ENCODE measurements at places on chromosomes 16 and 17.
A peak's percentile ranks its signal among the peaks of the same experiment; 100 is the strongest.

GRCh38 chr16:57634171-57634570 is 5.7 kb downstream of the ADGRG1 start:
- DNase-seq: no peak

GRCh38 chr17:53472586-53472985 is 350.1 kb upstream of the KIF2B start:
- DNase-seq: no peak

DNA sequence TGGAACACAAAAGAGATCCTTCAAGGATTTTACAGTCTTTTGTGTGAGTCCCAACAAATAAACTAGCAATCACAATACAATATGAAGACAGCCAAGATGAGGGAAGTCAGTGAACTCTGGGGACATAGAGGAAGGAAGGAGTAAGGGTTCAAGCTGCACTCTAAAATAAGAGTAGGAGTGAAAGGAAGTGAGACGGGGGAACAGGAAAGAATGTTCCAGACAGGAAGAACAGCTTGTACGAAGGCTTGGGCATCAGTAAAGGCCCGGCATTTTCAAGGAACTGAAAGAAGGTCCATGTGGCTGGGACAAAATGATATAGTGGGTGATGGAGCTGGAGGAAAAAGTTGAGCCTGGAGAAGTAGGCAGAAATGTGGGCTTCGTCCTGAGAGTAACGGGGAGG is 4.5 kb downstream of the CCL17 start:
- DNase-seq: no peak

GRCh38 chr17:33200587-33200986 is 92.5 kb downstream of the ASIC2 start:
- no peak for DNase-seq

DNA sequence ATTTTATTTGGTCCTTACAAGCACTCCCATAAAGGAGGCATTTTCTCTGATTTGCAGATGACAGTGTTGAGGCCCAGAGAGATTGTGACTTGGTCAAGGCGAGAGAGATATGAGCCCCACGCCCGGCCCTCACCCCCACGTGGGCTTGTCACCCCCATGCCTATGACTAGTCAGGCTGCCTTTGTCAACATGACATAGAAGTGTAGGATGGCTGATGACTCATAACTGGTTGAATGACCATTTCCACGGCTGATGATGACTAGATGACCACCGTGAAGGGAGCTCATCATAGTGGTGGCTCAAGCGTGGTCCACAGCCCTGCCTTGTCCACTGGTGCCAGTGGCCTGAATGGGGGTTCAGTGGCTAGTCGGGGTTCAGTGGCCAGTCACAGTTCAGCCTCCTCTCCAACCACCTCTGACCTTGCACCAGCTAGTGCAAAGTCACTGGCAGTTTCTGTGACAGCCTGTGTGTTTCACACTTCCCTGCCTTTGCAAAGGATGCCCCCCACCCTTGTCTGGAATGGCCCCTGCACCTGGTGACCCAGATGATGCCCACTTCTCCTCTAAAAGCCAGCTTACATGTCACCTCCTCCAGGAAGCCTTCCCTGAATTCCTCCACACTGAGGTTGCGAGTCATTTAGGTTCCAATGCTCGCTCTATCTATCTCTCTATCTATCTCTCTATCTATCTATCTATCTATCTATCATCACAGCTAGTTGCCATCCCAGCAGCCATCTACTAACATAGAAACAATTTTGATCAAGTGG is 3.8 kb upstream of the WSCD1 start:
- DNase-seq: no peak

DNA sequence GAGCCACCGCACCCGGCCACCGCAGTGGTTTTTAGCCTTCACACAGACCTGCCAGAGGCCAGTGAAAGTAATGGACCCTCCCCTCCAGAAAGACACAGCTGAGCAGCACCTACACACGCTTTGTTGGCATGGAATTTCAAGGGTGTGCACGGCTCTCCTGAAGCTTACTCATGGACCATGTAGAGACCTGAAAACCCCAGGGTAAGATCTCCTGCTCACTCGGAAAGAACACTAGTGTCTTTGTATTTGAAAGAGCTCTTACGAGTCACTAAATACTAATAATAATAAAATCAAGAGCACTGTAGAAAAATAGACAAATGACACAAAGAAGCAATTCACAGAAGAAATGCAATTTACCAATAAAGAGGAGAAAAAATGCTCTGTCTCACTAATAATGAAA is 20.0 kb downstream of the SLC43A2 start:
- DNase-seq: no peak

DNA sequence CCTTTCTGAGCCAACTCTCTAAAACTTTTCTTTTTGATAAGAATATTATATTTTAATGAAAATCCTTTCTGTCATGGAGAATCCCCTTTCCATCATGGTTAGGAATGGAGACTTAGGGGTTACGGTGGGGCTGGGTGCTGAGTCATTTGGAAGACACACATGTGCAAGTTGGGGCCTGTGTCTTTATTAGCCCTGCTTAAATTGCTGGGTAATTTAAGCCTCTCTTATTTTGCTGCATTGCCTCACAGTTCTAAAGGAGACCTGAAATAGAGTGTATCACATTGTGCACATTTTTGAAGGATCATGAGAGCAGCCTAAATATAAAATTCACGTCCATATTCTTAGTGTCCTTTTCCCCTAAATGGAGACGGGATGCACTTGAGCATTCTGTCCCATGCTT is 61.8 kb upstream of the RBFOX1 start:
- no peak for DNase-seq

GRCh38 chr16:73037845-73038570 is 9.9 kb downstream of the ZFHX3 start:
- no peak for DNase-seq

- peak; percentile 56 for DNase-seq
Measured at GRCh38 chr16:12229759-12230594, 253.4 kb downstream of the SNX29 start.

GRCh38 chr17:8152112-8152775 is at the start of gene PER1:
Gene PER1, minus strand, starts transcription at chr17:8152404. Its CDS starts 1,698 bp downstream, at chr17:8150706.
- peak; percentile 82 for DNase-seq

GRCh38 chr16:88195911-88196465 is 186.8 kb upstream of the ZNF469 start:
- no peak for DNase-seq
